Progenitor cell of endocrine pancreas (in vitro differentiated cells): ENCODE measurements at places on chromosomes 3 and 15.

GRCh38 chr3:114558271-114558670 is 264.4 kb downstream of the TIGIT start:
- no peak for DNase-seq

DNA sequence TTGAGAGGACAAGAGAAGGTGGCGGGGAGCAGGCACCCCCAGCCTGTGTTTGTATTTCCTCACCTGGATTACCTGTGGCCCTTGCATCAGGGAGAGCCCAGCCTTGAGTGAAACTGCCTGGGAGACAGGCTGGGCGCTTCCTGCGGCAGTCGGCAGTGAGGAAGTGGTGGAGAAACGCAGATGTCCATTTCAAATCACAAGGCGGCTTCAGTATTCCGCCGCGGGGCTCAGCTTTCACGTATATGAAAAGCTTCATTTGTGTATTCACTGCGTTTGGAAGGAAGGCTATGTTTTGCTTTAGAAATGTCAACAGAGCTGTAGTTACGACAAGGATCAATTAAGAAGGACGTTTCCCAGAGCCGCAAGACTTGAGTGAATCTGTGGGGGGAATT is 167.4 kb upstream of the CTDSPL start:
- no peak for DNase-seq

GRCh38 chr3:65650247-65650646 is 388.5 kb downstream of the MAGI1 start:
- DNase-seq, result no peak

DNA sequence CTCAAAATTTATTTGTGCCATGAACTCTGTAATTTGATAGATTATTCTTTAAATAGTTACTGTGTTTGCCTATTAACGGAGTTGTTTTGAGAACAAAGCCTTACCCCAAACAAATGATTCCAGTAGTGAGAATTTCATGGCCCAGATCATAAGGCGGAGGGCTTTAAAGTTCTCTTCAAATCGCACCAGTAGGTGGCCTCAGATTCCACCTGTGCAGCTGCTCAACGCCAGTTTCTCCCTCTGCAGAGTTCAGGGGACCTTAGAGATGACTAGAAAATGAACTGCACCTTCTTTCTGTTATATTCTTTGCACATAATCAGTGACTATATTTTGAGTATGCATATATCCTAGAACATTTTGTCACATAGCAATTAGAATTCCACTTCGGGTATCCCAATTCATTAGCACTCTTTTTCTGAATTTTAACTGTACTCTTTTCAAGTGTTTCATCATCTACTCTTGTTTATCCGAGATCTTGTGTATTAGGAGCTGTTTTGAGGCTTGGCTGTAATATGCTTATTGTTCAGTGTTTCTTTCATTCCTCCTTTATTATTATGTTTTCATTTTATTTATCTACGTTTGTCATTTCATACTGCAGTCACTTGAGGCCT is 232.6 kb upstream of the CHRM5 start:
- DNase-seq, result peak; percentile 18

DNA sequence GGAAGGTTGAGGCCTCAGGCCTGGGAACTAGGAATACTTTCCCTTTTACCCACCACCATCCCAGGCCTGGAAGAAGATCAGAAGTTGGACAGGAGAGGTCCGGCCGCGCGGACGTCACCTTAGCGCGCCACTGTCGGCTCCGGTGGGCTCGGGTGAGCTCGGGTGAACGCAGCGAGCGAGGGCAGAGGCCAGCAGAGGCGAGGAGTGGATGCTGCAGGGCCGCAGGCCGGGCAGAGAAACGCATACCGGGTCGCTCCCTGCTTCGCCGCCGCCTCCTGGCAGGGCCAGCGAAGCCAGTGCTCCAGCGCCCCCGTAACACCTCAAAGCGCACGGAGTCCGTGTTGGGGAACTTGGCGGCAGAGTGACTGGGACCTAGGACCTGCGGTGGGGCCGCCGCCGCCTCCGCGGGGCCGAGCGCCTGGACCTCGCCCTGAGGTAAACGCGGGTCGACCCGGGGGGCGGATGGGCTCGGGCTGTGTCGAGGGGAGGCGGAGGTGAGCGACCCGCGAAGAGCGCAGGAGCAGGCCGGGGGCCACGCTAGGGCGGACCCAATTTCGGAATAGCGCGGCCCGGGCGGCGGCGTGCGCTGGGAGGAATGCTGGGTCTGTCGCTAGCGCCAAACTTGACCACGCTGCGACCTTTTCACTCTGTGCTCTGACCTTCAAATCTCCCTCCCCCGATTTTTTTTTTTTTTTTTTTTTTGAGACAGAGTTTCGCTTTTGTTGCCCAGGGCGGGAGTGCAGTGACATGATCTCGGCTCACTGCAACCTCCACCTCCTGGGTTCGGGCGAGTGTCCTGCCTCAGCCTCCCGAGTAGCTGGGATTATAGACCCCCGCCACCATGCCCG is 1.6 kb downstream of the CYP11A1 start:
- peak; percentile 42 for DNase-seq

- DNase-seq, result no peak
Measured at GRCh38 chr3:16013568-16013967, 160.9 kb upstream of the GALNT15 start.

DNA sequence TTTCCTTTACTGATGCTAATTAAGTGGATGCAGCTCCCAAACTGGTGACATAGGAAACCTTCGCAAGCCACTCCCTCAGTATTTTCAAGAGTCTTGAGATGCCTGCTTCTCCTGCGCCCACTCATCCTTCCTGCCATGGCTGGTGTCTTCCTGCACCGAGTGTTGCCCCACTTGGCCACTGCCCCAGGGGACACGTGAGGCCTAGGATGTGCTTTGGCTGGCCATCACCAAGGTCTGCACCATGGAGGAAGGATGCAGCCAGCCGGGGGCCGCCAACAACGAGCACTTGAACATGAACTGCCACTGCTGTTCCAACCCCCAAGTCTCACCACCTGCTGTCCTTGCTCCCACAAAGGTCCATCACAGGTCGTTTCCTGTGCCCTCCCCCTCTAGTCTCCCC is 34.1 kb downstream of the EPHB3 start:
- no peak for DNase-seq

DNA sequence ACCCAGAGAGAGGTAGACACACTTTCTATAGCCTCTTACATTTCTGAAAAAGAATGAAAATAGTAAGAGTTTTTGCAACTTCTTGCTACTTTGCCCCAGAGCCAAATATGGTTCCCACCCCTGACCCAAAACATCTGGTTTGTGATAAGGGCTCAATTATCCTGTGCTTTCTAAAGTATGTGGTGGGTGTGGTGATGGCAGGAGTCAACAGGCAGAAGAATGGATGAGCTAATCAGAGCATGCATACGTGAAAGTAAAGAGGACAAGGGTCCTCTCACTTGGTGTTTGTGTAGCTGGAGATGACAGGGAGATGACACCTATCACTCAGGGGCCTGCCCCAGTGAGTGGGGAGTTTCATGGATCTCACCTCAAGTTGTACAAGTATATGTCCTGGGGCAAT is 19.1 kb downstream of the KBTBD8 start:
- DNase-seq, result no peak

DNA sequence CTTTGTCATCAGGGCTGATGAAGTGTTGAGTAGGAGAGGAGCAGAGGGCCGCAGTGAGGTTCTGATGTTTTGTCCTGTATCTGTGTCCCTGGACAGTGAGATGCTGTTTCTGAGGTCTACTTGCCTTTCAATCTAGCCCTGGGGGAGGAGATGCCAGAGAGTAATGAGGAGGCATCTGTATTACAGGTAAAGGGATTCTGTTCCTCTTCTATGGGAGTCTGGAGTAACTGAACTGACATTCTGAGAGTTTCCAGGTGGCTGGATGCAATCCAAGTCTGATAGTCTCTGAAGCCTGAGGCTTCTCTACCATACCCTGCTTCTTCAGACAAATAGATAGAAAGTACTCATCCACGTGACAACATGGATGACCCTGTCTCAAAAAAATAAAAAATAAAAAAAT is 60.9 kb downstream of the IL12A start:
- DNase-seq, result no peak

GRCh38 chr3:88248658-88249057 is 98.9 kb downstream of the C3orf38 start:
- DNase-seq, result no peak

DNA sequence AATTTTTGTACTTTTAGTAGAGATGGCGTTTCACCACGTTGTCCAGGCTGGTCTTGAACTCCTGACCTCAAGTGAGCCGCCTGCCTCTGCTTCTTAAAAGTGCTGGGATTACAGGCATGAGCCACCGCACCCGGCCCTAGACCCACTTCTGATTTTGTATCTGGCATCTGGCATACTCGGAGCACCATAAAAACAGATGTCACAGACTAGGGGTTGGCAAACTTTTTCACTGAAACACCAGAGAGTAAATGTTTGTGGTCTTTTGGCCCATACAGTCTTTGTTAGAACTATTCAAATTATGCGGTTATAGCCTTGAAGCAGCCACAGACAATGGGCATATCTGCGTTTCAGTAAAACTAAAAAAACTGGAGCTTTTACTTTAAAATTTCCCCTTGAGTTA is 110.7 kb downstream of the TJP1 start:
- no peak for DNase-seq

GRCh38 chr15:39582977-39583595 is 2.2 kb downstream of the THBS1 start:
- DNase-seq, result no peak
